ENCODE measurements at places on chromosomes 12 and 14.

DNA sequence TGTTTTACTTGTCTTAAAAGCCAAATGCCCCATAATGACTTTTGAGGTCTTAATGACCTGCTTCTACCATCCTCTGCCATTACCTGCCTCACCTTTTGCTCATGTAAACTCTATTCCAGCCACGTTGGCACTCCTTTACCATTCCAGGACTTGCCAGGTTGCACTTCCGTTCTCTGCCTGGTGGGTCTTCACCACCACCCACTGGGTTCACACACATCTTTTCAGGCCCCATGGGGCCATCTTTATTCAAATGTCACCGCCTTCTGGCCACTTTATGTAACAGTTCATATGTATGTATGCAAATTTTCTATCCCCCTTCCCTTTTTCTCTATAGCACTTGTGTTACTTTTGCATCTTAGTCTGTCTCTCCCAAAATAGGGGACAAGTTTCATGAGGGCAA lies 57.7 kb downstream of the ATP2A2 start:
- DNase-seq, result no peak

DNA sequence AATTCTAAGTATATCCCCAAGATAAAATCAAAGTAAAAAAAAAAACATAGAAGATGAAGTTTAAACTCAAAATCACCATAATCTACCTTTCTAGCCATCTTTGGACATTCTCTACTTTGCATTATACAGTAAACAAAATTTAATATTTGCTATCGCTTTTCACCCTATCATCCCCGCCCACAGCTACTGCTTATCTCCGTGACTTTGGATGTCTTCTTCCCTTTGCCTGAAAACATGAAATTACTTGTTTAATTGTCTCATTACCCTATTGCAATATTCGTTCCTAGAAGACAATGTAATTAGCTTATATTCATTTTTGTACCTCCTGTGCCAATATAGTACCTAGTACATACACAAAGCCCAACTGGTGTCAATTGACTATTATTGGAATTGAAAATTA lies 9.3 kb downstream of the SYNJ2BP start:
- no peak for DNase-seq

DNA sequence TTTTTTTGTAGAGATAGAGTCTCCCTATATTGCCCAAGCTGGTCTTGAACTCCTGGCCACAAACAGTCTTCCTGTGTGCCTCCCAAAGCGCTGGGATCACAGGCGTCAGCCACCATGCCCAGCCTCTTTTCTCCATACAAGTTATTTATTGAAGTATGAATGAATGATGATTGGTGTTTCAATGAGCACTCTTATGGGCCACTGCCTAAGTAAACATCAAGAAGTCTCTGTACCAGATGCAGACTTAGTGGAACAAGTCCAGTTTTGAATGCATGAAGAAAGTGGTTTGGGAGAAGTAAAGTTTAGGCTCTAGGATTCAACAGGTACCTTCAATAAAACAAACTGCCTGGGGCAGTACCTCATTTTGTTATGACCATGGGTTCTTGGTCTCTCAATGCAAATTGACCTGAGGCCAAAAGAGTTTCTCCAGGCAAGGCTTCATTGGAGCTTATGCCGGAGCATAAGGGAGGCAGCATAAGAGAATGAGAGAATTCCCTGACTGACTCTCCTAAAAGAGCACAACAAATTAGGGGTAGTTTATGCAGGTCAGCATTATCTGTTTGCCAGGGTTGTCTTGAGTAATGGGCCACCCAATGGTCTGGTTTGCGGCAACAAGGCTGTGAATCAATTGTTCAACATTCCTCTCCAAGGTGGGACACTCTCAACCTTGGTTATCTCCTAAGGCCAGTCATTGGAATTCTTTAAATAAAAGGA lies 1.1 kb upstream of the GMFB start:
- no peak for DNase-seq

DNA sequence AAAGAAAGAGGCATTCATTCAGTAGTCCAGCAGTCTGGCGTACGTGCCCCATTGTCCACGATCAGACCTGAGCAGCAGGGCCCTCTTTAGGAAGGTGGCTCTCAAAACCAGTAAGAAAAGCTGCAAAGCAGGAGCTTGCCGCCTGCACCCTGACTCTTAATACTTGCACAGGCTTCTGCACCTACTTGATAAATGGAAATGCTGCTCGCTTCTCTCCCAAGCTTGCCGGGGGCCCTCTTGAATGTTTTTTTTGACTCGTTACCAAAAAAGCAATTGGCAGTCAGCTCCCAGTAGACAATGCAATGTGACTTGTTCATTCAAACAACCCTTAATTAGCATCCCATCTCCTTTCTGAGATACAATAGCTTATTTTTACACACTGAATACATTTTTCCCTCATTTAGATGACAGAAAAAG lies 27.2 kb upstream of the PTPRB start:
- DNase-seq, result no peak

DNA sequence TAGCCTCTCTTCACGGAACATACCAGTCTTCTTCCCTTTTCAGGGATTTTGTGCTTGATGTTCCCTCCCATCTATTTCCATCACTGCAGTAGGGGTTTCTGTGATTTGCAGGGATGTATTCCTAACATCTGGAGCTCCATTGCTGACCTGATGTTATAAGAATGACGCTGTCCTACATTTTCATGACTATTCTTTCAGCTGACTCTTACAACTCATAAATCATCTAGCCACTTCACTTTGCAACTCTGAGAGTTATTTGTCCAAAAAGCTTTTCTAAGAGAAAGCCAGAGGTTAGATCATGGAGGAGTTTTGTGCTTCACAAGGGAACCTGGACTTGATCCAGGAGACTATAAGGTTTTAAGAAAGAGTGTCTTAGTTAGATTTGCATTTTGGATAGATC lies 116.6 kb upstream of the FAR2 start:
- no peak for DNase-seq

DNA sequence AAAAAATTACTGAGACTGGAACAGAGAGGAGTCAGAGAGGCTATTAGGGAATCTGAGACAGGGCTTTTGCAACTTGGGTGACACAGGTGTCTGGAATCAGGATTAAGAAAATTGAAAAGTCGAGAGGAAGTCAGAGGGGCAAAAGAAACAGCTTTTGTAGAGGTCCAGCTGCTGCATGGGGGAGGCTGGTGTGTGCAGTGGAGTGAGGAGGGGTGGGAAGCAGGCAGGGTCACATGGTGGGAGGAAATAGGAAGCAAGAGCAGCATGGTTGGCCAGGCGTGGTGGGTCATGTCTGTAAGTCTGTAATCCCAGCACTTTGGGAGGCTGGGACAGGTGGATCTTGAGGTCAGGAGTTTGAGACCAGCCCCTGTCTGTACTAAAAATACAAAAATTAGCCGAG lies 69.7 kb upstream of the VRK1 start:
- no peak for DNase-seq

DNA sequence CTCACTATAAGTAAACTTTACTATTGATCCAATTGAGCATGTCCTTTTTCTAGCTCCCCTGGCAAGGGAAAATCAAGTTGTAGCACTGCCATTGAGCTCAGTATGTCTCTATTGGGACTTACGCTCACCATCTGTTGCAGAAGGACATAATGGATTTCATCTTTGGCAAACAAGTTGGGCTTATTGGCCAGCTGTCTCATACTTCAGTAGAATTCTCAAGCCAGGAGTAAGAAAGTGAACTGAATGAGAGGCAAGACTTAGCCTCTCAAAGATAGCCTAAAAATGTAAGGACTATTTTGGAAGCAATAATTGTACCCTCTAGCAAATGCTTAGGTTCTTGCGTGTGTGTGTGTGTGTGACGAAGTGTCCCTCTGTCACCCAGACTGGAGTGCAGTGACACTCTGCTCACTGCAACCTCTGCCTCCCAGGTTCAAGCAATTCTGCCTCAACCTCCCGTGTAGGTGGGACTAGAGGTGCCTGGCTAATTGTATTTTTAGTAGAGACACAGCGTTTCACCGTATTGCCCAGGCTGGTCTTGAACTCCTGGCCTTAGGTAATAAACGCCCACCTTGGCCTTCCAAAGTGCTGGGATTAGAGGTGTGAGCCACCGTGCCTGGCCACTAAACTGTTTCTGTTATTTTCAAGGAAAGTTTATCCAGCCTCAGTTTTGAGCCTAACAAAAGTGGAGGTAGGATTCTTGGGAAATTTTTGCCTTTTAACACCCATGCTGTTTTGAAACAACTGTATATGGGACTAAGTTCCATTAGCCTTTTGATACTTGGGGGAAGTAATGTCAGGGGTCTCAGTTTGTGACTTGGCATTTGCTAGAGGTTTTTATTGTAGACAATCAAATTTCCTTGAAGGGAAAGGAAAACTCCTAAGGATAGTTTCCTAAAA lies 7.0 kb downstream of the HNRNPA1 start:
- no peak for DNase-seq

- no peak for DNase-seq
Observed at GRCh38 chr12:49959685-49960473, 1.8 kb upstream of the AQP5 start.

- DNase-seq, result no peak
Observed at GRCh38 chr12:51600721-51601120, 9.7 kb downstream of the SCN8A start.

- DNase-seq, result no peak
Observed at GRCh38 chr12:64740646-64741045, 18.6 kb downstream of the GNS start.

DNA sequence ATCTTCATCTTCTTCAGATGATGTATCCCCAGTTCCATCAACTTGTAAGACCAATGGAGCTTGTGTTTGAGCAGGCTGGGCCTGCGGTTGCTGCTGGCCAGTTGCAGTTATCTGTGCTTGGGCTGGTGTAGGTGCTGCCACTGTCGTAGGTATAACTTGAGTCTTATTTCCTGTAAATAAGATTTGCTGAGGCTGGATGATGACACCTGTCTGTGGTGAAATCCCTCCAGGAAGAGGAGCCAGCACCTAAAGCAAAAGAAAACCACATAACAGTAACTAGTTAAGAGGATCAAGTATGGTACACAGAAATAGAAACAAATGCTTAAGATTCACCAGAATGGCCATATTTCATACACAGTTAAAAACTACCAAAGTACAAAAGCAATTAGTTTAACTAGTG lies 28.2 kb downstream of the GTF2A1 start:
- no peak for DNase-seq

DNA sequence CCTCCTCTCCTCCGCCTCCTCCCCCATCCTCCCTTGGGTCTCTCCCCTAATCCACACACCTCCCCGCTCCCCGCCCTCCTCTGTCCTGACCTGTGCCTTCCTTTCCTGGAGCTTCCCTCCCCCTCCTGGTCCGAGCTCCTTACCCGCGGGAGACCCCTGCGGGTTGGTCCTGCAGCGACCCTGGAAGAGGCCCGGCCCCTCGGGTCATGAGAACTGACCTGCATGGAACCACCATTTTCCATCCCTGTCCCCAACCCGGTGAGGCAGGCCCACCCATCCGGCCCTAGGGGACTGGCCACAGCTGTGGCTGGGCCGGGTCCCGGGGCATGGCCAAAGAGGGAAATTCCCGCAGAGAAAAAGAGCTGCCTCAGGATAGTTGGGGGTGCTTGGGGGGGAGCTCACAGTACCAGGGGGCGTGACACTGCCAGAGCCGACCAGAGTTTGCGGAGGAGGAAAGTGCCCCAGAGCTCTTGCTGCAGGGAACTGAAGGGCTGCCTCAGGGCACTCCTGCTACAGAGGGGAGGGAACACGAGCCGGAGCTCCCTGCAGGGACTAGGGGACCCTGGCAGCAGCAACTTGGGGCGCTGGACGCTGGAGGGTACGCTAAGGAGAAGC lies 613 bp downstream of the ARHGEF40 start:
- DNase-seq, result no peak

Measured in activated CD4-positive, CD25-positive, alpha-beta regulatory T cell treated with anti-CD3 and anti-CD28 coated beads, Interleukin-2, amount 50 U/mL, for 72 hours (primary cell).